Naive thymus-derived CD4-positive, alpha-beta T cell (primary cell): ENCODE measurements at places on chromosomes 7 and 10.

DNA sequence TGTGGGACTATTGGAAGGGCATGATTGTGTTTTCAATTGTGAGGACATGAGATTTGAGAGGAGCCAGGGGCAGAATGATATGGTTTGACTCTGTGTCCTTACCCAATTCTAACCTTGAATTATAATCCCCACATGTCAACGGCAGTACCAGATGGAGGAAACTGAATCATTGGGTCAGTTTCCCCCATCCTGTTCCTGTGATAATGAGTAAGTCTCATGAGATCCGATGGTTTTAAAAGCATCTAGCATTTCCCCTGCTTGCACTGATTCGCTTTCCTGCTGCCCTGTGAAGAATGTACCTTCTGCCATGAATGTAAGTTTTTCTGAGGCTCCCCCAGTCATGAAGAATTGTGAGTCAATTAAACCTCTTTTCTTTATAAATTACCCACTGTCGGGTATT, 1367.1 kb downstream of the XPNPEP1 start:
- DNase-seq = no peak

- DNase-seq = no peak
Observed at GRCh38 chr7:51601461-51601860, 284.9 kb upstream of the COBL start.

- no peak for DNase-seq
Observed at GRCh38 chr7:77338883-77339629, 77.1 kb downstream of the GSAP start.

DNA sequence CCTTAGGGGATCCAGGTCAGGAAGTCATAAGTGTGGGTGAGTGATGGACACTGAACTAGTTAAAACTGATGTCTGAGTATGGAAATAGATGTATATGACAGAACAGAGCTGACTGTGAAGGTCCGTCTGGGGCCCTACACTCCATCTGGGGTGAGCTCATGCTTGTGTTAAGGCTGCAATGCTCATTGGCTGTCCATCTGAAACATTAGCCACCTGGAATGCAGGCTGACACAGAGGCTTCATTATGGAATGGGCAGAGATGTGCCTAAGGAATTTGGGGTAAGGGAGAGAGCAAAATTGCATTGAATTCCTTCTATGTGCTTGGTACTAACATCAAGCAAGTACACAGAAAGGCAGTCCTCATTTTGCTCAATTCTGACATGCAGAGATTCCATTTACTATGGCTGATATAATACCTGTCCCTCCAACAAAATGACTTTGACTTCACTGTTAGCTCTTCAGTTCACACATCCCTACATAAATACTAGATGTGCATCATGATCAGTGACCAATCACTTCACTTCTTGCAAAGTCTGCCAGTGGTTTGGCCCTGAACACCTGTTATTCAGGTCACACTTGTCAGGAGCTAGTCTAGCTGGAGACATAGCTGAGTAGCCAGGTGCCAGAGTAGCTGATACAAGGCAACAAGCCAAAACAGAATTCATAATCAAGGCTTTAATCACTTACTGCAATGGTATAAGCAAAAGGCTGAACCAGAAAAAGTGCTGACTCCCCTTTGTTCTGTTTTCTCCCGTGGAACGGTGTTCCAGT, 128.9 kb upstream of the VWC2 start:
- DNase-seq = no peak

DNA sequence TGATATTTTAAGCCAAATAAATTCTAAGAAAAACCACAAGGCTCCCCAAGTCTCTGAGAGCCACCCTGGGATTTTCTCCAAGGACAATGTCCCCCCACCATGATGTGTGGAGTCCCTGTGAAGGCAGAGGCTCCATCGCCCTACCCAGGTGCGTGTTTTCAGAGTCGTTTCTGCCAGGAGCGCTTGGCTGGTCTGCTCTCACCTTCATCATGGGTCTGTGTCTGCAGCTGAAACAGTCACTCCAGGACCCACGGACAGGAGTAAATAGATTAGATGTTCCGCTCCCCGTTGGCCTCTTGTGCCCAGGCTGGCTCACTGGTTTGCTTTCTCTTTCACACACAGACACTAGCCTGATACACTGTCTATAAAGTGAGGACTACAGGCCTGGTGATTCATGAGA, 217.5 kb downstream of the SFMBT2 start:
- no peak for DNase-seq

DNA sequence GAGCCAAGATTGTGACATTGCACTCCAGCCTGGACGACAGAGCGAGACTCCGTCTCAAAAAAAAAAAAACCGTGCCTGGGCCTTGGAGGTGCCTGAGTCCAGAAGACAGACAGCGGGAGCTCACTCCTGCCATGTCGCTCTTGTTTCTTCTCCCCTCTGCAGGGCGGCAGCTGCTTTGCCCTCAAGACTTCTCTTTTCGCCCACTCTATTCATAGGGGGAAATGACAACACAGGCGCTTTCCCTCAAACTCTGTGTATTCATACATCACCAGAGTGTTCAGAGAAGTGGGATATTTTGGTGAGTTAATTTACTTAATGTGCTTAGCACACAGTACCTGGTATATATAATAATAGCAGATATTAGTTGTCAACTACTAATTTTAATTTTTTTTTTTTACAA, 44.5 kb downstream of the FOXK1 start:
- no peak for DNase-seq
